ENCODE measurements at places on chromosomes 1 and 21.

GRCh38 chr21:32844653-32845436 is 73.3 kb upstream of the PAXBP1 start:
- no peak for DNase-seq

- no peak for DNase-seq
Measured at GRCh38 chr1:243548516-243548915, 292.7 kb downstream of the SDCCAG8 start.

- no peak for DNase-seq
Measured at GRCh38 chr1:114253900-114254299, 100.2 kb upstream of the SYT6 start.

DNA sequence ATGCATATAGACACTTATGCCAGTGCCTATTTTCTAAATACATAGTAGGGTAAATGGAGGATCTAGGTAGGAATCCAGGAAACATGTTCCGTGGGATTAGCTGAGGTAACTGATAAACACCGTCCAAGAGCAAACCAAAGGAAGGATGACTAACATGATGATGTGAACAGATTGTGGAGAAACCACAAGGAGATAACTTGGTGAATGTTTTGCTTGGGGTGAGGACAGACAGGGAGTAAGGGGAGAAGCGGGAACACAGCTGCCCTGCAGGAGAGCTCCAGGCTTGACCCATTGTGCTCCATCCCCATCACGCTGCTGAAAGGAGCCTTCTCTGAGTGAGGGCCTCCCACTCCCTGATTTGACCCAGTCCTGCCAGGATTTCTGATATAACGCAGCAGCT is 87.0 kb upstream of the ZC3H11B start:
- DNase-seq, result no peak

DNA sequence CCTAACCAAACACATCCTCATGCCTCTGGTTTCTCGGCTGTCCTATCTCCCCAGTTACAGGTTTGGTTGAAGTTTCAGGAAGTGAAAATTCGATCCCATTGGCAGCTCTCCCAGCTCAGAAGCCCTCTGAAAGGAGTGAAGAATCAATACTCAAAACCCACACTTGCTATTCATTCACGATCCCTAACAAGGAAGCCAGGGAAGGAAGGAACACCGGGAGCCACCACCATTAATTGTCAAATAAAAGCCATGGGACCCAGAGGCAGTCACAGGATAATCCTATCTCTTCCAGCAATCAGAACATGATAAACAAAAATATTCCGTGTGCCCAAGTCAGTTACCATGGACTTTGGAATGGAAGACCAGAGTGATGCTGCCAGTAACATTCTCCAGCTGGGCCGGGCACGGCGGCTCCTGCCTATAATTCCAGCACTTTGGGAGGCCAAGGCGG is 7.0 kb downstream of the TMPRSS2 start:
- DNase-seq, result peak; percentile 76

DNA sequence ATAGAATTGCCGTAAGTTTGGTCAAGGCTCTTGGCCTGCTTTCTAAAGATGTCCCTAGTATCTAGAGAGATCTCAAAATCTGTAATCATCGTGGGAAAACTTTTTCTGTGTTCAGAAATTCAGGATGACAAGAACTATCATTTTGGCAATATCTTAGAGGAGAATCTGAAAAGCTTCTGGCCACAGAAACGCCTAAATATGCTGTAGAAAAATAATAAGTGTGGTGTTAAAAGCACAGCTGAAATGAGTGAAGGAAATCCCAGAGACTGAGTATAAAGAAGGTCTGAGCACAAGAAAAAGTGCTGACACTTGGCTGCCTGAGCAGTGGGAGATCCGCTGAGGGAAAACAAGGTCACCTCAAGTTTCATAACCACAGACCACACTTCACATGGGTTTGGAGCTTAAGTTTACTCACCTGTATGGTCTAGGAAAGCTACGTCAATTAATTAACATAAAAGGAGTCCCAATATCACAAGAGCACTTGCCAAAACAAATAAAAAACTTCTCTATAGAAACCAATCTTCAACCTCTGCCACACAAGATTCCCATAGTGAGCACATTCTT is 235.2 kb upstream of the IRF2BP2 start:
- DNase-seq, result no peak

- DNase-seq, result no peak
Measured at GRCh38 chr1:6700853-6701436, 671 bp downstream of the DNAJC11 start.

- DNase-seq, result peak; percentile 77
Measured at GRCh38 chr1:54487571-54488050, 60.4 kb upstream of the ACOT11 start.

DNA sequence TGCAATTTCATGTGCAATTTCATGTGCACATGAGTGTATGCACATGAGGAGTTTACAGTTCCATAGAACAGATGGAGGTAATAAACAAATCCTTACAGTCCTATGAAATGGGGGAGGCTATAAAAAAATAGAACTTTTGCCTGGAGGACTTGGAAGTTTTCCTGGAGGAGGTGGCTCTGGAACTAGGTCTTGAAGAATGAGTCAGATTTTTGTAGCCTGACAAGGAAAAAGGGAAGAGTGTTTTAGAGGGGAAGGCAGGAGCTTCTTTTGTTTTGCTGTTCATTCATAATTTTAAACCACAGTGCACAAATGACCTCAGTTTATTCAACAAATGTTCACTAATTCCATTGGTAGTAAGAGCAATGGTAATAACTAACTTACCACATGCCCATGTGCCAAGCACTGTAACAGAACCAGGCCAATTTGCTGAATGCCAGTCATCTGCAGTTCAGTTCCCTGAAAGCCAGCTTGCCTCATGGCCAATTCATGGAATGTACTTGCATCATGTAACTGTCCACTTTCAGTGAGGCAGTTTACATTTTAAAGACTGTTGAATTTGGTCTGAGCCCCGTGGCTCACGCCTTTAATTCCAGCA is 2.7 kb downstream of the DIO1 start:
- DNase-seq, result peak; percentile 78

DNA sequence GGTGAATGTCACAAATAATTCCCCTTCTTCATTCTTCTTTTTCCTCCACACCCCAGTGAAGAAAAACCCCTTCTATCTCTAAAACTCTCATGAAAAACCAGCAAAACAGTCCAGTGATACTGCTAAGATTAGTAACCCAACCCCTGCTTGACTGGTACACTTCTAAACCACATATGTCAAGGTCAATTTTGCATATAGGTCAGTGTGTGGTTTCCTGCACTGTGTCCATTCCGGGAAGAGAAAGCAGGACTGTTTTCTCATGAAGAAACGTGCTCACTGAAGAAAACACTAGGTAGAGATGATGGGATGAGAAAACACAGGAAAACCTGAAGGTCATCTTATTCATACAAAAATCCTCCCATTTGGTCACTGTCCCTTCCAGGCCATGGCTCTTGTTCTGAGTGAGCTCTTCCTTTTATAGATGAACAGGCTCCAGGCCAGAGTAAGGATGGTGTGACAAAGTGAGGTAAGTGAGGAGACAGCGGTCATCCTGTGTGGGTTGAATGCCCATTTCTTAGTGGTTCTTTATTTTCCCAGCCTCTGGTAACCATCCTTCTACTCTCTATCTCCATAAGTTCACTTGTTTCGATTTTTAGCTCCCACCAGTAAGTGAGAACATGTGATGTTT is 122.7 kb downstream of the FASLG start:
- DNase-seq, result no peak

DNA sequence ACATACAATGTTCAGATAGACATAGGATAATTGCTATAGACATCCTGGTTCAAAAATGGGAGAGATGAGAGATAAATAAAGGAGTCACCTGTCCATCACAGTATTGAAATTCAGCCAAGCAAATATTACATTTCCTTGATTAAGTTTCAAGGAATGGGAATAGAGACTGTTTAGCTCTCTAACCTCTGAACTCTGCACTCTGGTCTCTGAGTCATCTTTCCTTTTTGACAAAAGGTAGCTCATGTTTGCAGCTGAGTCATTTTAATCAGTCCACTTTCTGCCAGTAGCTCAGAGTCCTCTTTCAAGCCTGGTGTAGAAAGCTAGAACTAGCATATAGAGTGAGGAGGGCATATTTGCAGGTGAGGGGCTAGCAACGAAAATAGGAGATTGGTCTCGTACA is 51.4 kb upstream of the GJA8 start:
- DNase-seq, result no peak

DNA sequence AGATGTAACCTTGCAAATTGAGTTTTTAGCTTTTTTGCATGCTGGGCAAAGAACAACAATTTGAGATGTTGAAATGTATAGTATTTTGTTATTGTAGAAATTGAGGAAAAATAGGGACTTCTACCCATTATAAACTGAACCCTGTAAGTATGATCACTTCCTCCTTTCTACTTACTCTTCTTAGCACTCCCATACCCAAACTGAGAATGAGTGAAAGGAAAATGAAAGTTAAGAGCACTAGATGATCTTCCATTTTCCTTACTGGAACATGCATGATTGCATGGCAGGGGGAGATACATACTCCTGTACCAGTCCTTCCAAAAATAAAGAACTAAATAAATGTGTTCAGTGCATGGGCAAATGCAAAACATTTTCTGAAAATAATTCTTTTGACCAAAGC is 107.4 kb upstream of the KIAA1614 start:
- DNase-seq, result no peak

DNA sequence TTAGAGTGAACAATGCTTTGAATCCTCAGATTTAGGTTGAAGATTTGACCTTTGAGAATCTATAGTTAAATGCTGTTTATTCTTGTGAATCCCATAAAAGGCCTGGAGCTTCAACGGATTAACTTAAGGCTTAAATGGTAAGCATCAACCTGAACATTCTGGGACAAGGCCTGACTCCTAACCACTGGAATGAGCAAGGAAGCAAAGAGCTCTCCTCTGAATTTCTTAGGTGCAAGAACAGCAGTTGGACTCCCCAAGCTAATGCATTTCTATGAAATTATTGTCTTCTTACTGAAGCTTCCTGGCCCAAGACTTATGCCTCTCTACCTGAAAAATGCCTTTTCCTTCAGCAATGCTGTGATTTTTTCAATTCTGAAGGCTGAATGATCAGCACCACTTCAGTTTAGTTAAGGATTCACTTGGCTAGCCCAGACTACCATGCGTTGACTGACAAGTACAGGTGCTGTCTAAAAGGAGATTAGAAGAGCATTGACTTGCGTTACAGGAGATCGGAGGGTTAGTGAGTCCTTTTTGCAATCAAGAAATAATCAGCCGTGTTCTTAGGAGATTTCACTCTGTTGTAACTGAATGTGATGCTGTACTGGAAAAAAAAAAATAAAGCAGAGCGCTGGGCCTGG is 178.5 kb downstream of the ZC3H11B start:
- no peak for DNase-seq

- DNase-seq, result no peak
Measured at GRCh38 chr1:81912383-81912782, 111.6 kb downstream of the ADGRL2 start.

DNA sequence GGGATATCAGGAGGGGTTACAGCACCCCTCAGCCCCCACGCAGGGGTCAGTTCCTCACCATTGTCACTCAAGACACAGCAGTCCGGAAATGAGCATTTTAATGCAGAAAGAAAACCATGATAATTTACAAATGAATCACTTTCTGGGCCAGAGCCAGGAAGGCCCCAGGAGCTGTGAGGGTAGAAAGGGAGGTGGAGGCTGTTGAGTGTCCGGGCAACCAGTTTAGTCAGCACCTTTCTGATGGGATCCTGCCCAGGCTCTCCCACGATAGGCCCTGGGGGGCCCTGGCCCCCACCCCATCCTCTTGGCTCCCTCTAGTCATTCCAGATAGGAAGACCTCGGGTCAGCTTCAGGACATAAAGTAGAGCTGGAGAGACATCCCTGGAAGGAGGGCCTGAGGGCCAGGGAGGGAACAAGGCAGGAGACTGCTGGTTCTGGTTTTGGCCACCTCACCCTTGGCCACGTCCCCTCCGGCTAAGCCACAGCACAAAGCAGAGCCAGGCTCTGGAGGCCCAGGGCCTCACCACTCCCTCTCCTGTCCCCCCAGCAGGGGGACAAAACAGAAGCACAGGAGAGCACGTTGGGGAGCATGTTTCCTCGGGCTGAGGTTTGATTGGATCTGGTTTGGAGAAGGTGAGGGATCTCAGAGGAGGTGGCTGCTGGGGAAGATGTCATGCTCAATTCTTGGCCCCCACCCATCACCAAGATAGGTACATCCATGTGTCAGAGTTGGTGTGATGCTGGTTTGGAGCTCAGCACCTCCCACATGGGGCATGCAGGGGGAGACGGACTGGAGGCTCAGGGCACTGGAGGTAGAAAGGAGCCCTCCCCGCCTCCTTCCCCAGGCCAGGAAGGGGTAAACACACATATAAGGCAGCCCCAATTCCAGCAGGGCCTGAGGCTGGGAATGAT is 20.6 kb downstream of the ETNK2 start:
- no peak for DNase-seq

- DNase-seq, result no peak
Measured at GRCh38 chr1:205920159-205920558, 23.1 kb downstream of the SLC26A9 start.

GRCh38 chr1:44505210-44505993 is 100.3 kb downstream of the RNF220 start:
- DNase-seq, result peak; percentile 54

- no peak for DNase-seq
Measured at GRCh38 chr1:1883092-1883873, 7.6 kb downstream of the GNB1 start.

GRCh38 chr1:27027575-27028250 is 15.1 kb upstream of the TENT5B start:
- DNase-seq, result no peak

DNA sequence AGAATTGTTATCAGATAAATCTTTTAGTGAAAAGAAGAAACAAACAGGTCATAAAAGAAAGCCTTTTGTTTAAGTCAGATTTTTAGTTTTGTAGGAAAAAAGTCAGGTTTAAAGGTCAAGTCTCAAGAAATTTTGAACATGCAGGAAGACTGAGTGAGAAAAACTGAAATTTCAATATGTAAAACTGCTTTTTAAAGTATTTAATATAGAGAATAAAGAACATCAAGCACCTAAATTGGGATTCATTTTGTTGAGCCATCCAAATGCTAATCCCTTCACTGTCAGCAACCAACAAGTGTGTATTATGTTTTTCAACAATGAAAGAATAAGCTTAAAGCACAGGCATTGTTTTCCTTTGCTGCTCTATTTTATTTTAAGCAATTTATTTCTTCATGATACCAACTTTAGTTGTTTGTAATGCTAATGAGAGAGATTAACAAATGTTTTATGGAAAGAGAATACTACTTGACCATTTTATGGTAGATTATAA is 114.9 kb upstream of the SERTAD4 start:
- DNase-seq, result no peak

DNA sequence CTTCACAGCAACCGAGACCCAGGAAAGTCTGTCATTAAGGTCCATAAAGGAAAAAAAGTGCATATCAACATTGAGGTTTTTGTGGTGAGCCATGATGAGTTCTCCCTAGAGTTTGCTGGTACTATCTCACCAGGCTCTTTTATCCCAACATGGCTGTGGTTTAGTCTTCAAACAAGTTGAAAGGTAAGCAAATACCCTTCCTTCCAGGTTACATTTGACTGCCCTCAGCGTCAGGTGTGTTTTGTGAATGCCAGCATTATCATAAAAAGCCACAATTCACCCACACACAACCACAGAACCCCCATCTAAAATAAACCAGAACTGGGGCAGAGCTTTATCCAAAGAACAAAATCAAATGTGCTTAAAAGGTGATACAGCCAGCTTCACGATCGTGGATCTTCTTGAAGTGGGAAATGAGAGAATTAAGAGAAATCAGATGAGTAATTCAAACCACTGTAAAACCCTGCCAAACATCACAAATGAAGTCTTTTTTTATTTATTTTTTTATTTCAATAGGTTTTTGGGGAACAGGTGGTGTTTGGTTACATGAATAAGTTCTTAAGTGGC is 64.7 kb downstream of the SETD4 start:
- DNase-seq, result no peak
